Regular cardiac myocyte (primary cell): ENCODE measurements at places on chromosomes 7 and 10. TPM values are rescaled to one million over a fixed set of nuclear protein-coding genes. Genes with fewer than 3 reads are reported as not detected.

The PIK3CG gene
- total RNA-seq = 0.19 and 1.1 TPM in 2 replicates

The ZCCHC24 gene
- total RNA-seq = 11.6 and 15.0 TPM in 2 replicates

The SPDYE16 gene
- total RNA-seq = 0.56 TPM in 1 of 2 replicates, not detected in the other

The HGF gene
- 121 and 211 TPM in 2 replicates for total RNA-seq

The PTPN20 gene
- 1.3 and 3.9 TPM in 2 replicates for total RNA-seq

The NRG3 gene
- under 0.01 and 0.19 TPM in 2 replicates for total RNA-seq

The VPS37D gene
- 2.3 and 5.9 TPM in 2 replicates for total RNA-seq

The SFTPA2 gene
- not detected in 2 replicates for total RNA-seq

The SRRM3 gene
- 0.38 and 0.56 TPM in 2 replicates for total RNA-seq

The TRIP6 gene
- total RNA-seq = 43.1 and 70.4 TPM in 2 replicates

The LEP gene
- 8.2 TPM in 1 of 2 replicates, not detected in the other for total RNA-seq

The ECHDC3 gene
- total RNA-seq = 3.4 and 14.6 TPM in 2 replicates

The METTL2B gene
- 33.8 and 47.4 TPM in 2 replicates for total RNA-seq

The PTPRZ1 gene
- under 0.01 and 0.28 TPM in 2 replicates for total RNA-seq

The MRPS17 gene
- 11.8 and 14.4 TPM in 2 replicates for total RNA-seq

The SUV39H2 gene
- 11.6 and 30.5 TPM in 2 replicates for total RNA-seq

The VWC2 gene
- not detected in 2 replicates for total RNA-seq

The ACTL6B gene
- not detected in 2 replicates for total RNA-seq

The ARL4A gene
- total RNA-seq = 9.3 and 15.9 TPM in 2 replicates

The BAMBI gene
- total RNA-seq = 8.6 and 35.5 TPM in 2 replicates

The ACTR3C gene
- total RNA-seq = 0.19 and 1.7 TPM in 2 replicates

The CCDC146 gene
- 0.77 and 2.5 TPM in 2 replicates for total RNA-seq

The IRF5 gene
- total RNA-seq = under 0.01 and 0.56 TPM in 2 replicates

The TSPAN15 gene
- 0.77 and 1.7 TPM in 2 replicates for total RNA-seq

The ZNF488 gene
- 0.19 TPM in 1 of 2 replicates, not detected in the other for total RNA-seq

The SPDYE5 gene
- total RNA-seq = under 0.01 TPM in 1 of 2 replicates, not detected in the other

The SORBS1 gene
- total RNA-seq = 0.19 and 1.1 TPM in 2 replicates

The CCL26 gene
- total RNA-seq = 2.9 and 12.1 TPM in 2 replicates

The UNC5B gene
- 9.3 and 11.7 TPM in 2 replicates for total RNA-seq

The ADGRA1 gene
- not detected in 2 replicates for total RNA-seq

The VKORC1L1 gene
- 16.1 and 21.7 TPM in 2 replicates for total RNA-seq

The PIP gene
- 0.38 TPM in 1 of 2 replicates, not detected in the other for total RNA-seq

The OSBPL3 gene
- total RNA-seq = 16.1 and 19.4 TPM in 2 replicates

The CYP2W1 gene
- not detected in 2 replicates for total RNA-seq

The HOXA5 gene
- 0.77 and 0.85 TPM in 2 replicates for total RNA-seq

The GTF2I gene
- total RNA-seq = 71.7 and 78.1 TPM in 2 replicates

The ARL5B gene
- total RNA-seq = 13.2 and 15.9 TPM in 2 replicates

The SH3PXD2A gene
- total RNA-seq = 10.7 and 18.0 TPM in 2 replicates

The HYAL4 gene
- not detected in 2 replicates for total RNA-seq

The EEPD1 gene
- total RNA-seq = 0.38 and 3.9 TPM in 2 replicates

The CTTNBP2 gene
- 0.28 and 0.58 TPM in 2 replicates for total RNA-seq

The BMPER gene
- 39.5 and 43.1 TPM in 2 replicates for total RNA-seq

The FAM107B gene
- 21.5 and 23.7 TPM in 2 replicates for total RNA-seq

The HOXA6 gene
- 0.28 TPM in 1 of 2 replicates, not detected in the other for total RNA-seq

The AFAP1L2 gene
- total RNA-seq = 0.19 and 1.4 TPM in 2 replicates

The CRHR2 gene
- total RNA-seq = not detected in 2 replicates

The ANTXRL gene
- total RNA-seq = not detected in 2 replicates

The EPHB6 gene
- 1.1 and 11.5 TPM in 2 replicates for total RNA-seq

The AKR1E2 gene
- total RNA-seq = 14.8 and 64.8 TPM in 2 replicates

The FAM237B gene
- under 0.01 TPM in 1 of 2 replicates, not detected in the other for total RNA-seq
